Umbilical cord (tissue), 2 donors: ENCODE measurements at places on chromosomes 2 and 18. TPM values are rescaled to one million over a fixed set of nuclear protein-coding genes. Genes with fewer than 3 reads are reported as not detected.

DNA sequence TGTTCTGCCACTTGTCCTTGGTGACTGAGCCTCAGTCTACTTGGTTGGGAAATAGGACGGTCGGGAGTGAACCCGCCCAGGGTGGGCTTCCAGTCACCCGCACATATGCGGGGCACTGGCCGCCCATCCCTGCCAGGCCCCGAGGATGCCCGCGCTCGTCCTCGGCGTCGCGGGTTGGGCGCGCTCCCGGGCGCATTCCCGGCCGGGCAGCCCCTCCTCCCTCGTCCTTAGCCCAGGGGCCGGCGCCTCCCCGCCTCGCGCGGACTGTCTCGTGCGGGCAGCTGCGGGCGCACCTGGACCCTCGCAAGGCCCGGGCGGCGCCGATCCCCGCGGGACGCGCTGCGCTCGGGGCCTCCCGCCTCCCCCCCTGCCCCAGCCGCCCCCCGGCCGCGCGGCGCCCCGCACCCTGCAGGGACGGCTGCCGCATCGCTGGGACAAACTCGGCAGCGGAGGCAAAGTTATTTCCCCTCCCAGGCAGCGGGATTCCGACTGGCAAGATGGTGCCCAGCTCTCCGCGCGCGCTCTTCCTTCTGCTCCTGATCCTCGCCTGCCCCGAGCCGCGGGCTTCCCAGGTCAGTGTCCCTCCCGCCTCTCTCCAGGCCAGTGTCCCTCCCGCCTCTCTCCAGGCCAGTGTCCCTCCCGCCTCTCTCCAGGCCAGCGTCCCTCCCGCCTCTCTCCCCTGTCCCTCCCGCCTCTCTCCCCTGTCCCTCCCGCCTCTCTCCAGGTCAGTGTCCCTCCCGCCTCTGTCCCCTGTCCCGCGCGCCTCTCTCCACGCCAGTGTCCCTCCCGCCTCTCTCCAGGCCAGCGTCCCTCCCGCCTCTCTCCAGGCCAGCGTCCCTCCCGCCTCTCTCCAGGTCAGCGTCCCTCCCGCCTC, at the start of gene FBLN7:
Gene FBLN7, plus strand, starts transcription at position 227 of the 874 bp plus-strand sequence. Its CDS starts 271 bp downstream, at position 498.
- DNase-seq: no peak

- DNase-seq: peak; percentile 54
Observed at GRCh38 chr2:7427293-7428060, 510.3 kb downstream of the RNF144A start.

DNA sequence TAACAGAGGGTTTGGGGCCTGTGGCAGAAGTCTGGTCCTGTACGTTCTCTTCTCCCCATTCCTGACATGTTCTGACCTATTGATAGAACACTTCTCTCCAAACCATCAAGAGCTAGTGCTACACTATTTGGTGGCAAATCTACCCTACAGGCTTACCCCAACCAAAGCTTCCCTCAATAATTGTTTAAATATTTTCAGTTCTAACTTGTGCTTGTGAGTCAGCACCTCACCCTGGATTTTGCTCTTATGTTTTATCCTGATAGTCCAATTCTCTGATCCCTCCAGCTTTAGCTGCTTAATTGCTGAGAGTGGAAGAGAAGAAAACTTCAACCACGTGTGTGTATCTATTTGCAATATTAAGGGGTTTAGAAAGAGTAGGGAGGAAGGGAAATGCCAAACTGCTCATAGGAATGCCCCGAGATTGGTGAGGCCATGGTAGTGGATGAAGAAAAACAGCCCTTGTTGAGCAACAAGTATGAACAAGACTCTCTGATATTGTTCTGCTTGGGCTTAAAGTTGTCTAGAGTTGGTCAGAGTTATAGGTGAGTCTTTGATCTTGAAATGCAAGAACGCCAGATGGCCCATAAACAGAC, 67.8 kb upstream of the PARD3B start:
- peak; percentile 83 for DNase-seq

DNA sequence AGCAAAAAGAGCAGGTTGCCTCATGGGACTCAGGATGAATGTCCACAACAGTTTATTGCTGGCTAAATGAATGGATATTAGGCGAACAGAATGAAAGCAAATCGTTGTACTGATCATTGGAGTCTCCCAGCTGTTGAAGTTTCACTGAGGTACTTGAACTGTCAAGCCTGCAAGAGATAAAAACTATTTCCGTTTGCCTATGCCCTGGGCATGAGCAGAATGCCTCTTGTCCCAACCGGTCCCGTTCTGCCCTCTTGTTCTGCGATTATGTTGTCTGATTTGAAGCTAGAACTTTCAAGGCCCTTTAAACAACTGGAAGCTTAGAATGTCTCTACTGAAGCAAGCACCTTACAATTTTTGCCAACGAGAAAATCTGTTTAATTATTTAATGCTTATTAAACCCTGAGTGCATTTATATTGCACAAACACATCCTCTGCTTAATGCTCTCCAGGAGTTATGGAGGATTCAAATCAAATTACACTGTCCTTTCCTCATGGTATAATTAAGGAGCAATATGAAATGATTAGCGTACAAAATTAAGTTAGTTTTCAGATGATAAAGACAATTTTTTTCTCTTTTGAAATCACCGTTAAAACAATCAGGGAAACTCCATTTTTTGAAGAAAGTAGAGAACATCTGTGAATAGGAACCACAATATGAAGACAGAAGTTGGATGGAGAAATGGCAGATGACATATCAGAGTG, 17.7 kb downstream of the QPCT start:
- no peak for DNase-seq

GRCh38 chr2:211084352-211084751, 528.0 kb downstream of the CPS1 start:
- no peak for DNase-seq

GRCh38 chr2:200761266-200761665, 50.4 kb upstream of the BZW1 start:
- DNase-seq: no peak

DNA sequence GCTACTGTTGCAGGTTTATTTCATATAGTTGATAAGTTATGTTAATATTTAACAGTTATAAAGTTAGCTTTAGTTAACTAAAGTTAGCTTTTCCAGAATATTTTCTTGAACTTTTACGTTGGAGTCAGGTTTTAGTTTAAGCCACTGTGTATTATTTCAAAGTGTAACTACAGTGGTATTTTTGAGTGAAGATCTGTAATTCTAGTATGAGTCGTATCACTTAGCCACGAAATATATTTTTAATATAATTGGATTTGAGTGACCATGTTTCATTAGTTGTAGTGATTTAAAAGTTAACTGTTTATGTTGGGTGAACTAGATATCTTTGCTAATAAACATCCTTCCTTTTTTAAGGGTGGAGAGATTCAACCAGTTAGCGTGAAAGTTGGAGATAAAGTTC, 2.5 kb downstream of the HSPE1 start:
- no peak for DNase-seq

DNA sequence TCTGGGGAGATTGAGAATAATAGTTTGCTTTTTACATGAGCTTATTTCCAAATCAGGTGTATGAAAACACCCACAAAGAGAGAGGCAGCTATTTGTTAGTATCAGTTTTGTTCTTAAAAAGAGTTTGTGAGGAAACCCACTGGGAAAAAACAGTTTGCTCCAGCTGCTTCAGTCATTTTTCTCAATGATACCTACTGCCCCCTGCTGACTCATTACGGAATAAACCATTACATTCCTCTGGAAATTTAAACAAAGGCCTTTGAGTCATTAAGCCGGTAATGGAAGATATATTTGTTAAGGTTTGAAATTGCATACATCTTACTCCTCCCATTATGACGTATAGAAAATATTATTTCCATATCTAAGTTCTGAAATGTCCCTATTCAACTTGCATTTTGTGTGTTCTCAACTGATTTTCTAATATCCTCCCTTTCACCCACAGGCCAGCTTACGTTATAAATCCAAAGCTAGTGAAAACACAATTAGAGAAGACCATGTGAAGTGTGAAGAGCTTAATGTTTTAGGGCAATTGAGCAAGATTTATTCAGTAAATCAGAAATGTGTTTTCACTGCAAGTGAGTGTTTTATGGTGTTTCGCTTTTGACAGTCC, 761.6 kb downstream of the DSC3 start:
- peak; percentile 63 for DNase-seq

DHRS9 gene
- total RNA-seq: 3.1 TPM

MAB21L4 gene
- total RNA-seq: 1.9 TPM

CHST9 gene
- 3.4 TPM for total RNA-seq

GALNT14 gene
- total RNA-seq: 5.1 TPM
